ENCODE measurements at places on chromosomes 3 and 15. TPM values are rescaled to one million over a fixed set of nuclear protein-coding genes. Genes with fewer than 3 reads are reported as not detected.

DNA sequence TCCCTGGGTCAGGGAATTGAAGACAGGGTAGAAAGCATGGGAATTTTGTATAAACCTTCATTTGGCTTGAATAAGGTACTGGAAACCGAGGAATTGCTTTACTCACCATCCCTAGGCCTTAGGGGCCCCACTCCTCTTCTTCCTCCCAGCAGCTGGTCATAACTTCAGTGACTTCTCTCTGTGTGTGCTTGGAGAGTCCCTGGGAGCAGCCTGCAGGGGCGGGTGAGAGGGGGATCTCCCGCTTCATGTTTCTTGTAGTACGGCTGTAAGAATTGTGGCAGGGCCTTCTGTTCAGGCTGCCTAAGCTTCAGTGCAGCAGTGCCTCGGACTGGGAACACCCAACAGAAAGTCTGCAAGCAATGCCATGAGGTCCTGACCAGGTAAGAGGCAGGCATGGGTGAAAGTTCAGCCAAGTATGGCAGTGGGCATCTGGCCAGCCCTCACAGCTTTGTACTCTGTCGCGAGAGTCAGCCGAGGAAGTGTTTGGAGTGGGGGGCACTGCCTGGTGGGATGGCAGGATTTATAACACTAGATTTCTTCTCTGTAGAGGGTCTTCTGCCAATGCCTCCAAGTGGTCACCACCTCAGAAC, 1.7 kb upstream of the DNAJC17 start:
- DNase-seq = no peak

GRCh38 chr15:64747578-64747977, 27.8 kb downstream of the RBPMS2 start:
- no peak for DNase-seq

- DNase-seq = no peak
Observed at GRCh38 chr3:46536758-46537157, 29.3 kb downstream of the LRRC2 start.

DNA sequence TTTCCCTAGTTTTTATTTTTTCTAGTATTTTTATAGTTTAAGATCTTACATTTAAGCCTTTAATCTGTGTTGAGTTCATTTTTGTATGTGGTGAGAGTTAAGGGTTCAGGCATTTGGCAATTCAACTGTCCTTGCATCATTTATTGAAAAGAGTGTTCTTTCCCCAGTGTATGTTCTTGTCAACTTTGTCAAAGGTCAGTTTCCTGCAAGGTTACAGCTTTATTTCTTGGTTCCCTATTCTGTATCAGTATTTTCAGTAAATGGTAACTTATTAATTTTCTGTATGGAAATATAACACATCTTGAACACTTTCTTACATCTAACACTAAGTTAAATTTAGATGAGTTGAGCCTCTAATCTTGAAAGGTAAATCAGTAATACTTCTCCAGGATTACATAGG, 1770.1 kb downstream of the OTOL1 start:
- DNase-seq = no peak

DNA sequence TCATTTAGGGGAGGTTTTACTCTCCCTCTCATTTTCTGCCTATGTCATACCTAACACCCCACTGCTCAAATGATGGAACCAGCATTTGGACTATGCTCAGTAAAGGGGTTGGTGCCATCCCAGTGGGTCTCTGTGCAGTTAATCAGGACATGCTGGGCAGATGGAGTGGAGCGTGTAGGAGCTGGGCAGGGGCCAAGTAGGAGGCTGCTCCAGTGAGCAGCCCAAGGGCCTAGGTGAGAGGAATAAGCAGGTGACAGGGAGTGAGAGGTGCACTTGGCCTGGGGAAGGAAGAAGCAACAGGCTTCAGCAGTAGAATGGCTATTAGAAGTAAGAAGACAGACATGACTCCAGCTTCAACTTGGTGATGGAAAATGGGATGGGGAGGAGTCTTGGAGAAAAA, 72.2 kb downstream of the EPHB1 start:
- no peak for DNase-seq

DNA sequence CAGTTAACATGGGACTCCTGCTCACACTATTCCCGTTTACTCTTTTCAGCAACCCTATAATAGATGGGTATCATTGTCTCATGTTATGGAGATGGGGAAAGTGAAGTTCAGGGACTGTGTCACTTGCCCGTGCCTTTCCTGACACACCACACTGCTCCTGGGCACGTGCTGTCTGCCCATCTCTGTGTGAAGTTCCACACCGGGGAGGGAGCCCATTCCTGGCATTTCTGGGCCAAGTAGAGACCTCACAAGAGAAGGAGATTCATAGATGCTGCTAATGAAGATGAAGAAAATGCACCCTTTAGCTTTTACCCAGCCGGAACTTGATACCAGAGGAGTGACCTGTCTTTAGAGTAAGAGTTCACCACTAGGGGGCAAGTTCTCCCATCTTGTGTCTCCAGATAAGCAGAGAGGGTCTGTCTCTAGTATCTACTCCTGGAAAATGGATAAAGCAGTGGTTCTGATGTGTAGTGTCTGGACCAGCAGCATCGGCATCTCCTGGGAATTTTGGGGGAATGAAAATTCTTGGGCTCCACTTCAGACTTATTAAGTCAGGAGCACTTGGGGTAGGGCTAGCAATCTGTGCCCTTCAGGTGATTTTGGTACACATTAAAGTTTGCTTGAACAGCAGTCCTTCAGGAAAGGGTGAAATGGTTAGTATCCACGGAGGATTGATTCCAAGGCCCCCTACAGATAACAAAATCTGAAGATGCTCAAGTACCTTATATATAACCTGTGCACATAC, 2.0 kb upstream of the TOPBP1 start:
- DNase-seq = peak; percentile 1

Gene PLSCR5
- not detected for total RNA-seq

- no peak for DNase-seq
Observed at GRCh38 chr3:71127844-71128243, 455.7 kb downstream of the FOXP1 start.

Gene FSTL1
- 142 TPM for total RNA-seq

DNA sequence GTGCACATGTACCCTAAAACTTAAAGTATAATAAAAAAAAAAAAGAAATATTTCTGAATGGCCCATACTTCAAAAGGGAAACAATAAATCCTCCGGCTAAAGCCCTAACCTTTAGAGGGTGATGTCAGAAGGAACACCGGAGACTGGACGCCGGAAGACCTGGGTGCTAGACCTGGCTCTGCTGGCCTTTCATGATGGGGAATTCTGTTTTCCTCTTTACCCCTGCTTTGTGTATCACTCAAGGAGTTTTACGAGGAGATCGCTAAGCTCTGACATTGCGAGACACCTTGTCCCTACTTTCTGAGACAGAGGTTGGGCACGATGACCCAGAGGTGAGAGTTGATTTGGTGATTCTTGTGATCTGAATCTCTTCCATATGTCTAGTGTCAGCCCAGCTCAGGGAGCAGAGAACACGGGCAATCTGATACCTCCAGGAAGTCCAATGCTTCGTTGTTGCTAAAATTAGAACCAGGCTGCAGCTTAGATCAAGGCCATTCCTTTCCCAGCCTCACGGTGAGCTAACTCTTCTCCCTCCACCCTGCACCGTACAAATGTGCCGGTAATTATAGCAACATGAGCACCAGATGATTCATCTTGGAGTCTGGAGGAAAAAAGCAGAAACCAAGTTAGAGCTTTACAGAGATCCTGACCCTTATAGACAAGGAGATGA, 42.0 kb upstream of the CFAP161 start:
- DNase-seq = peak; percentile 43

- no peak for DNase-seq
Observed at GRCh38 chr15:94470492-94470891, 239.1 kb downstream of the MCTP2 start.

DNA sequence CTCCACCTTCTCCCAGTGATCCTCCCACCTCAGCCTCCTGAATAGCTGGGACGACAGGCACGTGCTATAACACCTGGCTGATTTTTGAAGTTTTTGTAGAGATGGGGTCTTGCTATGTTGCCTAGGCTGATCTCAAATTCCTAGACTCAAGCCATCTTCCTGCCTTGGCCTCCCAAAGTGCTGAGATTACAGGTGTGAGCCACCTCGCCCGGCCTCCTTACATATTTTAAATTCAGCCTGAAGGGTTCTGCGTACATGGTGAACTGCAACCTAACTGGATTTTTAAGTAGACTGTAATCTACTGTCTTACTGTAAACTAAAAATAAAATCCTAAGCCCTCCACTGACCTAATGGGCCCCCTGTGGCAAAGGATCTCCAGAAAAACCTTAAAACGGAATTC, 34.1 kb downstream of the MASP1 start:
- DNase-seq = no peak

Gene PLCL2
- total RNA-seq = 3.4 TPM

GRCh38 chr15:40069178-40070165, 30.5 kb upstream of the SRP14 start:
- DNase-seq = peak; percentile 81

Gene FBXW12
- total RNA-seq = 0.46 TPM

Gene TF
- total RNA-seq = not detected

- DNase-seq = no peak
Observed at GRCh38 chr3:69409831-69410230, 23.9 kb upstream of the FRMD4B start.

GRCh38 chr3:14396031-14396692, 6.2 kb upstream of the SLC6A6 start:
- DNase-seq = no peak

GRCh38 chr3:4984511-4984864, 5.3 kb downstream of the BHLHE40 start:
- no peak for DNase-seq

DNA sequence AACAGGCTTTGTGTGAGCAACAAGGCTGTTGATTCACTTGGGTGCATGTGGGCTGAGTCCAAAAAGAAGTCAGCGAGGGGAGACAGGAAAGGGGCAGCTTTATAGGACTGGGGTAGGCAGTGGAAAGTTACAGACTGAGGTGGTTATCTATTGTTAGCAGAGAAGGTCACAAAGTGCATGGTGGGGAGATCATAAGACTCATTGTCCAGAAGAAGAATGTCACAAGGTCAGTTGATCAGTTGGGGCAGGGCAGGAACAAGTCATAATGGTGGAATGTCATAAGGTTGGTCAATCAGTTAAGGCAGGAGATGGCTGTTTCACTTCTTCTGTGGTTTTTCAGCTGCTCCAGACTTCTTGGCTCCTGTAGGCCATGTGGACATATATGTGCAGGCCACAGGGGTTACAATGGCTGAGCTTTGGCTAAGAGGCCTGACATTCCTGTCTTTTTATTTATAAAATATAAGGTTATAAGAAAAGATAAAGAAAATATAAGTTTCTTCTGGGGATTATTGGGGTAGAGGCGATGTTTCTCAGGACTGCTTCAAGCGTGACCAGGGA, 69.5 kb upstream of the SNTN start:
- no peak for DNase-seq

- no peak for DNase-seq
Observed at GRCh38 chr3:190492129-190492528, 21.8 kb upstream of the IL1RAP start.

DNA sequence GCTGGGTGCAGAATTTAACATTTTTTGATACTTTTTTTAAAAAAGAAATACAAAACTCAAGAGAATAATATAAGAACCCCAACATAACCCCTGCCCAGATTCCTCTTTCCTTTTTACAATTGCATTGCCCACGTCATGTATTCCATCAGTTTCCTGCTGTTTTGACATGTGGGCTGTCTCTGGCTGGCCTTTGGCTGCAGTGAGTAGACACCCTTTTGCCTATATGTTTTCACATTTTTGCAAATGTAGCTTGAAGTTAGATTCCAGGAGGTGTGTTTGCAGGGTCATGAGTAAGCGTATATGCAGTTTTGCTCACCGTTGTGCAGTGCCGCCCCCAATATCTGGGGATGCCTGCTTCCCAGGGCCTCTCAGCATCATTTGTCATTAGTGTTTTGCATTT, 28.0 kb upstream of the ATP10A start:
- no peak for DNase-seq

GRCh38 chr3:193095366-193095765, 145.7 kb upstream of the PLAAT1 start:
- peak; percentile 45 for DNase-seq

Gene MOBP
- 0.08 TPM for total RNA-seq

DNA sequence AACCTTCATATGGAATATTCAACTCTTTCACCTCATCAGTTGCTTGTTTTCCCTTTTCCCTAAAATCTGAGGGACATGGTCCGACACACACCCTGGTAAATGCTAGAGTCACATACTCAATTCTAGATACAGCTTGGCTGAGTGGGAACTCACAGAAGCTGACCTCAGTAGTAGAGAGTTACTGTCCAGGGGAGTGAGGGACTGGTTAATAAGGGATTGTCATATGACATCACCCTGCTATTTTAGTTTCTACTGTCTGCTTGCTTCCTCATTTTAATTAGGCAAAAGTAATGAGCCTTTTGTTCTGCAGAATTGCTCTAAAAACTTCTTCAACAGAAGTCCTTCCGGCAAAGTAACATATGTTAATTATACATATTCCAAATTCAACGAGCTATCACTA, 244.5 kb downstream of the ZIC4 start:
- DNase-seq = no peak

DNA sequence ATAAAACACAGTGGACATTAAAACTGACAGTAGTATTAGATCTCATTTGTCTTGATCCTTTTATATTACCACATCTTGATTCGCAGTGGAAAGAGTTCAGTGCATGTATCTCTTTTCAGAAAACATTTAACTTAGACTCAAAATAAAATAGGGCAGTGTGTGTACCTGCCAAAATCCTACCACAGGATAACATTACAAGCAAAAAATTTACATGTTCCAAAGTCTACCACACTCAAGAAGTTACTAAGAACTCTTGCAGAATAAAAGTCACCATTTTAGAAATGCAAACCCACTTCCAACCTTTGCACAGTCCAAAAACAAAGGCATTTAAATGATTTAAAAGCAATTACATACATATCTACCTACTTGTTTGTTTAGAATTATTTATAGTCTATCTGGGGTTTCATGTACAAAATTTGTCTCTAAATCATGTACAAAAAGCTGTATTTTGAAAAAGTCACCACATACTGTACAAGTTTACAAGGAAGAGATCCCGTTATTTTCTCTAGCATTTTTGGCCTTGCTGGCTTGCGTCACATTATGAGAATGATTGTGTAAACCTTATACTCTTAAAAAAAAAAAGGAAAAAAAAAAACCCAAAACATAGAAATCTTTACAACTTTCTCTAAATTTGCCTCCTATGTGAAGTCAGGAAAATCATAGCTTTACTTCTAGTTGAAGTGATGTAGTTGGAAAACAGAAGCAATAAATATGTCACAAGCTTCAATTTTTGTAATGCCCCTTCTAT, 153.8 kb downstream of the ADAM10 start:
- DNase-seq = no peak

DNA sequence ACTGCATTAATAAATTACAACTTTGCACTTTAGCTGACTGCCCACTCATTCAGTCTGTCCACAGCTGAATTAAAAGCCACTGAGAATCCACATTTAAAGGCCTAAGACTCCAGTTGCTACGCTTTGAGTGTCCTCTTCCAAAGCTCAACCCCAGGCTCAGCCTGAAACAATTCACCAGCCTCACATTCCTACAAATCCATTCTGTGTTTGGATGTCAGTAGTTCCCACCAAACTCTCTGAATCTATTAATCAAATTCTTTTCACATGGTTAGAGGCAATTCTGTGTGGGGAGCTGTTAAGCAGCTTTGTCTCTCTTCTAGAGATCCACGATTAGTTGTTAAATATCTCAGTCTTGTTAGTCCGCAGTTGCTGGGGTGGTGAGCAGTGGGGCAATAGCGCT, 116.8 kb upstream of the UBE2E2 start:
- no peak for DNase-seq

Gene GOLGA8F
- not detected for total RNA-seq

Gene VGLL3
- 55.7 TPM for total RNA-seq

Gene AP3B2
- 0.54 TPM for total RNA-seq

Gene PLA2G4E
- not detected for total RNA-seq

Gene MRAS
- total RNA-seq = 35.0 TPM

Gene KBTBD8
- total RNA-seq = 0.89 TPM

GRCh38 chr15:33029109-33029652, 165.3 kb downstream of the FMN1 start:
- DNase-seq = no peak

GRCh38 chr15:80854104-80854503, 74.9 kb downstream of the CEMIP start:
- DNase-seq = no peak
